ENCODE measurements at places on chromosomes 12 and 14.
A peak's percentile ranks its signal among the peaks of the same experiment; 100 is the strongest.

- no peak for DNase-seq
Measured at GRCh38 chr12:122944605-122945592, 21.4 kb downstream of the ABCB9 start.

DNA sequence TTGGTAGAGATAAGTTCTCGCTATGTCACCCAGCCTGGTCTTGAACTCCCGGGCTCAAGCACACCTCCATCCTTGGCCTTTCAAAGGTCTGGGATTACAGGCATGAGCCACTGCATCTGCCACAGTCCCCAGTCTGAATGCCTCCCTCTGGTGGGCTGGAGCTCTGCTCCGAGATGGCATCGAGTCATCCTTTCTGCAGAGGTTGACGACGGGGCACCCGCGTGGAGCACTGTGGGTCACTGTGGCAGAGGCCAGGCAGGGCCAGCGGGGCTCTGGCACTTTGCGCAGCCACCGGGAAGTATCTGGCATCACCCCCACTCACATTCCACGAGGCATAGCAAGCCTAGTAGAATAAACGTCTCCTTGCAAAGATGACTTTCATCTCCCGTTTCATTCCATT lies 163.3 kb upstream of the DIO3 start:
- no peak for DNase-seq

GRCh38 chr12:115936997-115937916 lies 340.2 kb downstream of the MED13L start:
- DNase-seq: no peak

GRCh38 chr14:33589334-33589733 lies 361.5 kb downstream of the EGLN3 start:
- no peak for DNase-seq

GRCh38 chr12:126763359-126763758 lies 1503.6 kb upstream of the TMEM132C start:
- DNase-seq: no peak

DNA sequence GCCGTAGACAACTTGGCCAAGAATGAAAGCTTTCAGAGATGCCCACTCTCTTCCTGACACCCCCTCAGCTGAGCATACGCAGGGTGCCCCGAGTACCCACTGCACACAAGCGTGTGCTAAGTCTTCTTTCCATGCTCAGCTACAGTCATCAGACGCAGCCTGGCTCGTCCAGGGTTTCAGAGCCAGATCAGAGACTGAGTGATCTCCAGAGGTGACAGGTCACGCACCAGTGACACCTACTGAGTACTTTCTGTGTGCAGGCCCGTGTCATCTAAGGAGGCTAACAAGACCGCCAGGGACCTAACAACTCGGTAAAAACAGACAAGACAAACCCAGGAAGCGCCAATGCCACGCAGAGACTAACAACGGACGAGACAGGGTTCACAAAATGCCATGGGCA lies 25.1 kb downstream of the STX2 start:
- no peak for DNase-seq

DNA sequence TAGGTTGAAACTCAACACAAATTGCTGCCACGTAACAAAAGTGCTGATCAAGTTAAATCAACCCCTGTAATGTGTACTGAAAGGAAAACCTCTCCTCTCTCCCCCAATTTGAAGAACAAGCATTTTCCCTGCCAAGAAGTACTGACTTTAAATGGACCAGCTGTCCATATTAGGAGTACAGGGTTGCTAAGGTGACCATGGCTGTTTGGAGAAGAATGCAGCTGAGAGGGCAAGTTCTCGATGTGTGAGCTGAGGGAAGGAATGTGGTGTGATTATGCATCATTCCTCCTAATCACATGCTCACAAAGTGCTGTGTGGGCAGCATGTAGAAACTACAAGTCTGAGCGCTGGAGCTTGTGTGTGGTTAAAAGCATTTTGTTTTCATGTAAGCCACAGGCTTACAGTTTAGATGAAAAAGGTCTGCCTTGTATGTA lies 50.9 kb upstream of the CCT2 start:
- peak; percentile 72 for DNase-seq

Data from activated CD4-positive, alpha-beta T cell treated with anti-CD3 and anti-CD28 coated beads, Interleukin-2, amount 50 U/mL, for 16 hours (primary cell).